ENCODE measurements at places on chromosomes 12 and 14.
A peak's percentile ranks its signal among the peaks of the same experiment; 100 is the strongest.

DNA sequence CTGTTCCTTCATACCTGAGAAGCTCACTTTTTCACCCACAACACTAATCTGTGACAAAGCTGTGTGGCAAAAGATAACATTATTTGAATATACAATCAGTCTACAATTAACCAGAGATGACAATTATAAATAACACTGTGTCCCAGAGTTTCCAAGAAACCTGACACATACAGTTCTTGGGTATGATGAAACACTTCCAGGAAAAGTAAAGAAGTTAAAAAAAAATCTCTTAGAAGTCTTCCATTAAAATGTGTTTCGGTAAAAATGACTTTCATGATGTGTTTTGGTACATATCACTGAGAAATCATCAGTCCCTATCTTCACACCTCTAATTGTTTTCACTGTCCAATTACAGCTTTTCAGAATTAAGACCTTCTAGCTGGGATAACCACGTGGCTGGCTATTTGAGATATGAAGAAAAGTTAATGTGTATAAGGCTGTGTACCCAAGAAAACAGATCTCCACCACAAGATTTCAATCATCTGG is 390.2 kb downstream of the SOX5 start:
- DNase-seq: no peak

DNA sequence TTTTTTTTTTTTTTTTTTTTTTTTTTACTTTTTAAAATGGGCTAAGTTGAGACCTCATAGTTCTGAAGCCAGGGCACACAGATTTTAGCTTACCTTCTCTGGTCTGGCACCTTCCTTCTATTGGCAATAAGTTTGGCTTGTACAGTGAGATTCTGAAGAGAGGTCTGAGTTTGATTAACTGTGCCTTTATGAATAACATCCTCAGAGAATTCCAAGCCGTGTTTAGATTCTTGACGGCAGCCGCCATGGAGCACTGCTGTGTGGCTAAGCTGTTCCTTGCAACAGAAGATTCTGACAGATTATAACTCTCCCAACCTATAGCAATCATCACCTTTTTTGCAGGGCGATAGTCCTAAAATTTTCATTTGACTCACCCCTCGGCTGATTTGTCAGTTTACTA is 354.9 kb upstream of the FAR2 start:
- DNase-seq: no peak

- no peak for DNase-seq
Measured at GRCh38 chr12:104177663-104178501, 37.7 kb upstream of the TXNRD1 start.

GRCh38 chr12:52354200-52354599 is 13.1 kb downstream of the KRT85 start:
- peak; percentile 59 for DNase-seq

DNA sequence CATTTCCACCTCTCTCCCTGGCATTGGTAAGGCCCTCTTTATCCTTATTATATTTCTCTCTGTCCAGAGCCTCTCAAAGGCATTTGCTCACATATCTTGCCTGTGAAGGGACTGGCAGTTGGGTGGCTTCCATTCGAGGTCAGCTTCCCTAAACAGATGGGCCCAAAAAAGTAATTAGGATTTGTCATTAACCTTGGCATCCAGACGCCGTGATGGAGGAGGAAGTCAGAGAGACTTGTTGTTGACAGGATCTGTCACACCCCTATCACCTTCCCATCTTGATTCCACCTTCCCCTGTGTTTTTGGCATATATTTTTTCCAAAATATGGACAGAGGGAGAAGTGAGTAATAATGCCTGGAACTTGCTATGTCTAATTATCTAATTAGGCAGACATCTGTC is 54.0 kb upstream of the OAS1 start:
- DNase-seq: no peak

- no peak for DNase-seq
Measured at GRCh38 chr14:35534208-35534872, 376 bp downstream of the INSM2 start.

DNA sequence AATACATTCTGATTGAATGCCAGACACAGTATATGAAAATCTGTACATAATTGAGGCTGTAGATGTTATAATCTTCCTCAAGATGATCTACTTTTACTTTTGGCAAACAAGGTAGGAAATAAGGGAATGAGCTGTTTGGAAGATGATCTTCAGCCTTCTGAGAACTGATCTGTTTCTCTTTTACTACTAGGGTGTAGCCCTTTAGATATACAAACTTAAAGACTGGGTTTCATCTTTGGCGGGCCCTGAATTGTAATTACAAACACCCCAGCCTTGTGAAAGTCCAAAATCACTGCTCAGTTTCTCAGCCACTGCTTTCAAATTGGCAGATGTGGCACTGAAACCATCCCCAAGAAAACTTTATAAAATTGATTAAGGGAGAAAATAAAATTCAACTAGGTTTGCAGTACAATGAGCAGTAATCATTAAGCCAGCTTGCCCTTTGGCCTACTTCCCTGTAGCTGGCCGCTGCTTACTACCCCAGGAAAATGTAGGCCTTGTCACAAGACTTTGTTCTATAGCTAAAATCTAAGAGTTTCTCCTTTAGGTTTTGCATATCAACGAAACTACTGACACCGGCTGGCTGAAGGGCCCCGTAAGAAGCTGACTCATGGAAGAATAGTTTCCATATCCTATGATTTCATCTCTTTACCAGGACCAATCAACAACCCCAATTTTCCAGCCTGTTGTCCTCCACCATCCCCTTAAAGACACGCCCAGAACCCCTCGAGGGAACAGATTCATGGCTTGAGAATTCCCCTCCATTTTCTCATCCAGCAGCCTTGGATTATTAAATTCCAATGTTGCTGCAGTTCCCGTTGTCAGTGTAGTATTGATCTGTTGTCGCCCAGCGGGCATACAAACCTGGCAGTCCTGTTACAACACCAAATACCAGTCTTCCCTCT is 210.8 kb downstream of the PCNX1 start:
- no peak for DNase-seq

DNA sequence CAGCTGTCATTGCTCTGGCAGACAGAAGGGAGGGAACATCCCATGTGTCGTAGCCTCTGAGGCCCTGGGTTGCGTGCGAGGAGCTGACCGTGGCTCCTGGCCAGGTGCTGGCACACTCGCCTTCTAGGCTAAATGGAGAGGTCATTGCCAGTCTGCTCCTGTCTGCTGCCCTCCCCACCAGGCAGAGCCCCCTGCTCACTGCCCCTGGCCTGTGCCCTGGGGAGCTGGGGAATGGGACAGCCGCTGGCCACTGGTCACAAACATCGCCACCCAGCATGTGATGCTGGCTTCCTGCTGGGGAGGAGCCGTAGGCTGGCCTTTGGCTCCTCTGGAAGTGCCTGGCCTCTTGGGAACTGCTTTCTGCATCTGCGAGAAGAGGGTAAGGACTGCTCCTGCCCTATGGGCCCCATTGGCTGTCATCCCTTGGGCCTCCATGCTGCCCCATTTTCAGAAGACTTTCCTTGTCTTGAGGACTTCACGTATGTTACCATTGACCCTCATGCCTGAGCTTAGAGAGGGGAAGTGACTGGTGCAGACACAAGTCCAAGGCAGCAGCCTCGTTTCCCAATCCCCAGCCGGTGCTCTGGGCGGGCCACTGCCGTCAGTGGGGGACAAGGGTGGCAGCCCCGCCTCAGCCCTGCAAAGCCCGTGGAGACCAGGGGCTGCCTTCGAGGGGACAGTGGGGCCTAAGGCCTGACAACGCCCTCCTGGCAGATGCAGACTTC is 2.0 kb upstream of the TNFAIP2 start:
- no peak for DNase-seq

DNA sequence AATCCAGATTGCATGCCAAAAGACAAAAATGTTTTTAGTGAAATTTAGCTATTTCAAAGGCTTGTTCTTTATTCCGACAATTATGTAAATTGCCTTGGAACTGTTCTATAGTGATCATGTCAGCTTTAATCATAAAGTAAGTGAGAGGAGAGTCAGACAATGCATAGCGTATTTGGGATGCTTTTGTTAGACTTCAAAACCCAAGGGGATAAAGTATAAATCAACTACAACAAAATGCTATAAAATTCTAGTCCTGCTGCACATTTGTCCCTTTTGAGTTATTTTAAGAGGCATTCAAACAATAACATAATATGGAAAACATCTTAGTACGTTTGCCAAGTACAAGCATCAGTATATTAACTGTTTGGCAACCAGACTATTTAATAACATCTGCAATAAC is 11.3 kb downstream of the RTRAF start:
- no peak for DNase-seq

DNA sequence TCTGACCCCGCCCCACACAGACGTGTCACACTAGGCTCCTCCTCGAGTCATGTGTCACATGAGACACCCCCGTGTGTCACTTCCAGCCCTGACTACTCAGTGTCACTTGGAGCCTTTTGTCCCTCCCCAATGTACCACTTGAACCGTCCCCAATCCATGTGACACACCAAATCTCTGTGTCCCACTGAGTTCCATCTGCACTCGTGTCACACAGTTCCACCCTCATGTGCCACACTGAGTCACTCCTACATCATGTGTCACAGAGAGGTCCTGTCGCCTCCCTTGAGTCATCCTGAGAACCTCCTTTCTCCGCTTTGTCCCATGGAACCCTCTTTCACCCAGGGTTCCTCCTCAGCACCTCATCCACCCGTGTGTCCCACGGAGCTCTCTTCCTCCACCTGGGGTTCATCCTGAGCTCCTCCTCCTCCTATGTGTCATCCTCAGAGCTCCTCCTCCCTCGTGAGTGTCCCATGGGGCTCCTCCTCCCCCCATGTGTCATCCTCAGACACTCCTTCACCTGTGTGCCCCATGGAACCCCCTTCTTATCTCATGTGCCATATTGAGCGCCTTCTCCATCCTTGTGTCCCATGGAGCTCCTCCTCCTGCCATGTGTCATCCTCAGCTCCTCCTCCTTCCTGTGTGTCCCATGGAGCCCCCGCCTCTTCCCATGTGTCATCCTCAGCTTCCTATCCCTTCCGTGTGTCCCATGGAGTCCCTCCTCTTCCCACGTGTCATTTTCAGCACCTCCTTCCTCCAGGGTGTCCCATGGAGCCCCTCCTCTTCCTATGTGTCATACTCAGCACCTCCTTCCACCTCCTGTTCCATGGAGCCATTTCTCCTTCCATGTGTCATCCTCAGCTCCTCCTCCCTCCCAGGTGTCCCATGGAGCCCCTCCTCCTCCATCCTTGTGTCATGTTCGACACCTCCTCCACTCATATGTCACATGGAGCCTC is 32.0 kb downstream of the RTL1 start:
- DNase-seq: no peak

GRCh38 chr12:26715232-26715631 is 117.8 kb downstream of the ITPR2 start:
- DNase-seq: no peak

GRCh38 chr12:47935184-47935583 is 28.2 kb upstream of the TMEM106C start:
- DNase-seq: no peak

- no peak for DNase-seq
Measured at GRCh38 chr12:28027328-28027727, 54.8 kb upstream of the PTHLH start.

DNA sequence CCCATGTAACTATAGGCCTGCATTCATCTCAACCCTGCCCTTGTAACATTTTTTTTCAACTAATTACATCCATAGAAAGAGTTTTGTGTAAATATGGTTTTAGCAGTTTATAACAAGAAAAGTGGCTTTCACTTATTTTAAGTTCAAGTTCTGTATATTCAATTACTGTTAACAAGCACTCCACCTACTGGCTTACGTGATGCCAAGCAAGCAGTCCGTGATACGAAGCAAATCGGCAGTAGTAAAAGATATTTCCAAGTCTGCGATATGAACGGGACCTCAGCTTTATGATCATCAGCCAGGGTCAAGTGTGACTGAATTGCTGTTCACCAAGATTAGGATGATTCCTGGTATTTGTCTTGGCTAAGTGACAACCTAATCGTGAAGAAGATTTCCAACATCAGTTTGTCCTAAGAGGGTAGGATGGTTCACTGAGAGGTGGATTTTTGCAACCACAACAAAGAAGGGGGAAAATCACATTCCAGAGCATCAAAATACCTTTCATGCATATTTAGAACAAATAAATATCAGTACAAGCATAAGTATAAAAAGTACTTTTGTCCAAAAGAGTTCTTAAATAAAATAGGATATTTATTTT is 456.2 kb downstream of the FOXG1 start:
- DNase-seq: peak; percentile 48

DNA sequence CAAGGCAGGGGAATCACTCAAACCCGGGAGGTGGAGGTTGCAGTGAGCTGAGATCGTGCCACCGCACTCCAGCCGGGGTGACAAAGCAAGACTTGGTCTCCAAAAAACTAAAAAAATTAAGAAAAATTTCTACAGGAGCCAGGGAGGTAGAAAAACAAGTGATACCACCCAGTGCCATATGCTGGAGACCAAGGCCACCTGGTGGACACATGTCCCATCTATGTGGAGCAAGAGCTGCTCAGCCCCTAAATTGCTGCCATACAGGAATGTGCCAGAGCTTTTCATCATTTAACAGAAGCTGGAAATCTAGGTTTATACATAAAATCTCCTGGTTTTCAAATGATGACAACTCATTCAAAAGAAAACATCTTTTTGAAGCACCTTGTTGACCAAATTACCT is 61.4 kb upstream of the ELK3 start:
- DNase-seq: no peak

DNA sequence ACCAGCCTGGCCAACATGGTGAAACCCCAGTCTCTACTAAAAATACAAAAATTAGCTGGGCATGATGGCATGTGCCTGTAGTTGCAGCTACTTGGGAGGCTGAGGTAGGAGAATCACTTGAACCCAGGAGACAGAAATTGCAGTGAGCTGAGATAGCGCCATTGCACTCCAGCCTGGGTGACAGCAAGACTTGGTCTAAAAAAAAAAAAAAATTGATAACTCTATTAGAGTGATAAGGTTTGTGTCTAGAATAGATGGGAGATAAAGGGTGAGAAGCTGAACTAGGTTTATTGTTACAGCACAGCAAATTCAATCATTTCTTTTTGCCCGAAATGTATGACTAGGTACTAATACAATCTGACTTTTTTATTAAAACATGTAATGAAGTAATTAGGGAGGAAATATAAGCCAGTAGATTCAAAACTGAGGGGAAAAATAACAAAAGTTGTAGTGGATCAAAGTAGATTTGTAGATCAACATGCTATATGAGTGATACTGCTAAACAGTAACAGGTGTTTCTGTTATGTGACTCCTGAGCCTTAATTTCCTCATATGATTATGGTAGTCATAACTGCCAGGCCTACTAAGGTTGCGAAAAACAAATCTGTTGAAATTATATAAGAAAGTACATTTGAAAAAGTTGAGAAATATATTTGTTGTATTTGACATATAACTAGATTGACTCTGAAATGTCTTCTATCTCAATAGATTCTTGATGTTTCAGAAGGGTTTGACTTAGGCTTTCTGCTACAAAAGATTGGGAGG is 83.6 kb downstream of the WNK1 start:
- DNase-seq: no peak

GRCh38 chr14:26839481-26839880 is 241.6 kb upstream of the NOVA1 start:
- no peak for DNase-seq

GRCh38 chr14:103530390-103530789 is 1.4 kb downstream of the TRMT61A start:
- DNase-seq: no peak

GRCh38 chr12:132517740-132518100 is 27.8 kb downstream of the FBRSL1 start:
- DNase-seq: no peak
